T-helper 2 cell treated with Interferon-gamma antibody and Interleukin-4, amounts not matched to agents 100 ng/mL and 5 ng/mL, for 36 hours (primary cell): ENCODE measurements at places on chromosomes 4 and X. TPM values are rescaled to one million over a fixed set of nuclear protein-coding genes. Genes with fewer than 3 reads are reported as not detected.

The ATOH1 gene
- not detected in 2 replicates for total RNA-seq

The GAGE12H gene
- not detected in 2 replicates for total RNA-seq

The FAM236D gene
- not detected in 2 replicates for total RNA-seq

The PAGE1 gene
- not detected in 2 replicates for total RNA-seq

The VCX3B gene
- not detected in 2 replicates for total RNA-seq

The NDP gene
- total RNA-seq = not detected in 2 replicates

The CRMP1 gene
- total RNA-seq = 0.66 and 0.95 TPM in 2 replicates

The MAOB gene
- 3.4 and 4.0 TPM in 2 replicates for total RNA-seq

The NAP1L5 gene
- total RNA-seq = 4.2 and 5.3 TPM in 2 replicates

The RAI2 gene
- 0.09 TPM in 1 of 2 replicates, not detected in the other for total RNA-seq
